SK-N-DZ (cell line): ENCODE measurements at places on chromosomes 2 and 18.

GRCh38 chr2:47897883-47898731 is 8.2 kb downstream of the FBXO11 start:
- DNase-seq: no peak

GRCh38 chr18:72458271-72458670 is 85.9 kb downstream of the CBLN2 start:
- DNase-seq: no peak

DNA sequence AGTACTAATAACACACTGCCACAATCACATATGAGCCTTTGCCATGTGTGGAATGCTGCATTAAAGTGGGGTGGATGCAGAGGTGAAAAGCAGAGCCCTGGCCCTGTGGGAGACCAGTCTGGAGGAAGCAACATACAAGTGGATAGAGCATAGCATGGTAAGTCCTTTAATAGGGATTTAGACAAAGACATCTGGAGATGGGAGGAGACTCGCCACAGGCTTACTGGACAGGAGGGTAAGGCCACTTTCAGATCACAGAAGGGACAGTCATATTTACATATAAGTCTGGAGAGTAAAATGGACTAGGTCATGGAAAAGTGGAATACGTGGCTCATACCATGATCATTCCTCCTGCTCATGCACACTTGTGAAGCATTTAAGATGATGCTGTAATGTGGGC is 84.3 kb downstream of the PPP1R1C start:
- peak; percentile 10 for DNase-seq

DNA sequence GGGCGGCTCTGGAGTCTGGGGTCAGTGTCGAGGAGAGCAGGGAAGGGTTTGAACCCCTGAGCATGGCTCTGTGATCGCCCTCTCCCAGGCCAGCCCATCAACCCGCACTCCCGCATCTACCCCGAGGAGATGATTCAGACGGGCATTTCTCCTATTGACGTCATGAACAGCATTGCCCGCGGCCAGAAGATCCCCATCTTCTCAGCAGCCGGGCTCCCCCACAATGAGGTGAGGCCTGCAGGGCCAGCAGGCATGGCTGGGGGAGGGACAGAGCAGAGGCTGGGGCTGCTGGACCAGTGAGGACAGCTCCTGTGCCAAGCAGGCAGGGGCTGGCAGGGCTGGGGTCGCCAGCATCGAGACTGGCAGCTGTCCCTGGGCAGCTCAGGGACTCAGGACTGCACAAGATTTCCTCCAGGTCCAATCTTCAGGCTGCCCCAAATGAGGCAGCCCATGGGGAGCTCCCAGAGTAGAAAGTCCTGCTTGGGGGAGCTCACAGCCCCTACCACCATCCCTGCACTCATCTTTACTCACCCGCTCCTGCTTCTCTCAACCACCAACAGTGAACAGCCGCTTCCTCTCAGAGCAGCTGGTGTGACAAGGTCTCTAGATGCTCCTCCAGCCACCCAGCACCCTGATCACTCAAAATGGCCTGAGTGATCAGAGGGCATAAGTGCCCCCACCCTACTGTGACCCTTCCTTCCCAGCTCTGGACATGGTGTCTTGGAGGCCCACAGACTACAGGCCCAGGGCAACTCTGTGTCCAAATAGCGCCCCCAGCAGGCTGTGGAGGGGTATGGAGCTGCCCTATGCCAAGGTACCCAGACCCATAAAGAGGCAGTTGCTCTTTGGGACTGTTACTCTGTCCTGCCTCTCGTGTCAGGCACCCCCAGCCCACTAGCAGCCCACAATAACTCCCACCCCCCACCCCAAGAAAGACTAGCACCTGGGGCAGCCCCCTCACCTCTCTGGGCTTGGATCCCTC is 18.3 kb upstream of the ANKRD53 start:
- DNase-seq: no peak

- DNase-seq: no peak
These were observed 364.9 kb upstream of the TMEFF2 start for GRCh38 chr2:192559587-192559986.

- no peak for DNase-seq
These were observed 33.4 kb upstream of the ABCA12 start for GRCh38 chr2:215171796-215172195.

GRCh38 chr2:106106622-106107508 is 87.2 kb downstream of the UXS1 start:
- DNase-seq: no peak

- no peak for DNase-seq
These were observed 170.5 kb upstream of the ALKAL2 start for GRCh38 chr2:458425-458815.

DNA sequence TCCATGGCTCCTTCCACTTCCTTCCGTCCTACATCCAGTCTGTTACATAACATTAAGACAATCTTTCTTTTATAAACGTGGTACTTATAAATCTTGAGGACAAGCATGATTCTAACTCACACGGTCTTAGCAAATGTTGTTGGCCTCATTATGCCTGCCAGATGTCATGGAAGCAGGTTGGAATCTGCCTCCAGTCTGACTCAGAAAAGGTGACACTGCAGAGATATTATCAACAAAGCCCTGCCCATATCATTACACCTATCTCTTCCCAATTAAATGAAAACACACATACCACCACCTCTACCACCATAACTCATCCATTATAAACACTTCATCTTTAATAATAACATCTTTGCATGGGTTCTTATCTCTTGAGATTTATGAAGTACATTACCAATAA is 334.7 kb upstream of the CHAC2 start:
- no peak for DNase-seq
